ENCODE measurements at places on chromosomes 16 and 17. TPM values are rescaled to one million over a fixed set of nuclear protein-coding genes. Genes with fewer than 3 reads are reported as not detected.

DNA sequence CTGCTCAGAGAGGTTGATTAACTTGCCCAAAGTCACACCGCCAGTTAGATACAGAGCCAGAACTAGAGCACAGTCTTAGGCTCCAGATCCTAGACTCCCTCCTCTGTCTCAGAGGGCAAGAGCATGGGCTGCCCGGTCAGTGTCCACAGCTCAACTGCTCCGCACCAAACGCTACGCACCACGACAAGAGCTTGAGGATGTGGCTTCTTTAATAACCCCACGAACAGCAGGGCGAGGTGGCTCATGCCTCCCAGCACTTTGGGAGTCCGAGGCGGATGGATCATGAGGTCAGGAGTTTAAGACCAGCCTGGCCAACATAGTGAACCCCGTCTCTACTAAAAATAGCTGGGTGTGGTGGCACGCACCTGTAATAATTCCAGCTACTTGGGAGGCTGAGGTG, 21.4 kb downstream of the FA2H start:
- no peak for DNase-seq

GRCh38 chr17:9002606-9003354, 18.5 kb upstream of the NTN1 start:
- no peak for DNase-seq

- peak; percentile 39 for DNase-seq
Measured at GRCh38 chr17:31274252-31274651, 22.8 kb downstream of the OMG start.

DNA sequence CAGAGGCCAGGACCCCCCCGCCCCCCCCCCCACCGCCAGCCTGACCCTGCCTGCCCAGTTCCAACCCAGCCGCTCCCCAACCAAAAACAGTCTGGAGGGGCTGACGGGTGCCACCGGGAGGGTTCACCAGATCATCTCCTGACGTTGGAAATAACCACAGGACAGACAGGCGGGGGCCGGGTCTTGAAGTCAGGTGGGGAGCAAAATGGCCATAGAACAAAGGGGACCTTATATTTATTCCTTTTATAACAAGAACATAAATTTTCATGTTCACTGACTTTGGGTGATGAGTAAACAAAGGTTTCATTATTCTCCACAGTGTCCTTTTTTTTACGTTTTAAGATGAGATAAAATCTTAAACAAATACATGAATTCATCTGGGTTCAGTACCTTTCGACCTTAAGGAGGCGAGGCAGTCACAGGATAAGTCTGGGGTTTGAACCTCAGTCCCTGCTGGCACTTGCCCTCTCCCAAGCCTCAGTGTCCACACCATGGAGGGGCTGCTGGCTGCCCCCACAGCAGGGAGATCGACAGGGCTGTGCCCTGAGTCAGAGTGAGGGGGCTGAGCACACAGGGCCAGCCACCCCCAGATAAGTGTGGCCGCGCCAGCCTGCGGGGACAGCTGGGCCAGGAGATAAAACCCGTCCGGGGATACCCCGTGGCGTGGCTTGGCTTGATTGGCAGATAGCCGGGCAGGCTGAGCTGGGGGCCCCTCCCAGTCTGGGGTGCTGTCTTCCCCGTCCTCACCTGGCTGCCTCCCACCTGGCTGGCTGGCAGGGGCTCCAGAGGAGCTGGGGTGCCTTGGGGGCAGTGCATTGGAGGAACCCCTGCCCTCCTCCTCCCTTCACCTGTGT, 15.0 kb downstream of the SLC7A5 start:
- peak; percentile 86 for DNase-seq

GRCh38 chr16:8703693-8704092, 29.3 kb downstream of the ABAT start:
- DNase-seq = no peak

GRCh38 chr16:16879567-16880251, 500.8 kb downstream of the NPIPA7 start:
- no peak for DNase-seq

DNA sequence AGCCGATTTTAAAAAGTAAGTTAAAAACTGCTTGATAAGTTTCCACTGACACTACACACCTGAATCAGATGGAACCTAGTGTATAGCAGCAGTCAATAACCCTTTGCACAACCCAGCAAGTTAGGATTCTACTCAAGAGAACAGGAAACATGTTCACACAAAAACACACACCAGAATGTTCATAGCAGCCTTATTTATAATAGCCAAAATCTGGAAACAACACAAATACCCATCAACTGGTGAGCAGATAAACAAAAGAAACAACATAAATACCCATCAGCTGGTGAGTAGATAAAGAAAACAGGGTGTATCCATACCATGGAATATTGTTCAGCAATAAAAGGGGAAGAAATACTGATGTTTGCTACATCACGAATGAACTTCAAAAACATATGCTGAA, 2.7 kb upstream of the CDH11 start:
- DNase-seq = no peak

- DNase-seq = no peak
Measured at GRCh38 chr17:77677211-77677610, 281.3 kb upstream of the TNRC6C start.

- no peak for DNase-seq
Measured at GRCh38 chr17:49915670-49916069, 53.3 kb upstream of the DLX4 start.

DNA sequence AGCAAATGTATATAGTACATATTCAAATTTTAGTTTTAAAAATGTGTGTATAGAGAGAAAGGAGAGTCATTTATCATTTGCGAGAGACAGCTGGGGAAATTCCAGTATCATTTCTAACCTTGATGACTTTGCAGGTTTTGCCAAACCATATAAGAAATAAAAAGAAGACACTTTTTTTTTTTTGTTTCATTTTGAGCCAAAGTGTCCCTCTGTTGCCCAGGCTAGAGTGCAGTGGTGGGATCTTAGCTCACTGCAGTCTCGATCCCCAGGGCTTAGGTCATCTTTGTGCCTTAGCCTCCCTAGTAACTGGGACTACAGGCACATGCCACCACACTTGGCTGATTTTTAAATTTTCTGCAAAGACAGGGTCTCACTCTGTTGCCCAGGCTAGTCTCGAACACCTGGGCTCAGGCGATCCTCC, 38.4 kb upstream of the VWA3A start:
- no peak for DNase-seq

DNA sequence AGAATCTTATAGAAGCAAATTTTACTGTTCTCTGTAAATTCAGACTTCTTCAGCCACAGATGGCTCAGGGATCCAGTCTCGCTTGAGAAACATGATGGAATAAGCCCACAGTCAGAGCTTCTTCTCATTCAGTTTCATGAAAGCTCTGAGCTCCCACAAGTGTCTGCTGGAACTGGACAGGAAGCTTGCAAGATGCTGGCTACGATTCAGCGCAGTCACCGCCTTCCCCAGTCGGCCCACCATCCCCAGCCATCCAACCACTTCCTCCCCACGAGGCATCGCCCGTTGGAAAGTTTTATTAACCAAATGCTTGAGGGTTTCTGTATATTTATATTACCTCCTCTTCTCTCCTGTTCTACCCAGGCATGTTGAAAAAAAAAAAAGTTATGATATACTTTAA, 171.7 kb downstream of the ZFHX3 start:
- no peak for DNase-seq

DNA sequence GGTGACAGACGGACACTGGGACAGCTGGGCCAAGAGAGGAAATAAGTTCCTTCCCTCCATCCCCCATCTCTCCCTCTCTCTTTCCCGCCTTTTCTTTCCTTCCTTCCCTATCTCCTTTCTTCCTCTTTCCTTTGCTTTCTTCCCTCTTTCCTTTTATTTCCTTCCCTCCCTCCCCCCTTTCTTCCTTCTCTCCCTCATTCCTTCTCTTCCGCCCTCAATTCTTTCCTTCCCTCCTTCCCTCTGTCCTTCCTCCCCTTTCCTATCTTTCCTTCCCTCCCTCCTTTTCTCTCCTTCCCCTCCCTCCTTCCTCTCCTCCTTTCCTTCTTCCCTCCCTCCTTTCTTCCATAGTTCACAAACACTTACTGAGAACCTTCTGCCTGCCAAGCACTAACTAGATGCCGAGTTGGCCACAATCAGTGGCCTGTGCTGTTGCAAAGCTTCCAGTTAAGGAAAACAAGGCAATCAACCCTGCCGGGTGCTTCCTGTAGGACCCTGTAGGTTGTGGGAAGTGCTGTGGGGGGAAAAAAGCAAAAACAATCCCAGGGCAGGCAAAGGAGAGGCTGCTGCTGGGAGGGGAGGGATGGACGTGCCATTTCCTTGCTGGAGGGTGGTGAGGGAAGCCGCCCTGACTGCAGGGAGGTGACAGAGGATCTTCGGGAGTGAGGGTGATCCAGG, 31.7 kb downstream of the ABCC6 start:
- DNase-seq = no peak

DNA sequence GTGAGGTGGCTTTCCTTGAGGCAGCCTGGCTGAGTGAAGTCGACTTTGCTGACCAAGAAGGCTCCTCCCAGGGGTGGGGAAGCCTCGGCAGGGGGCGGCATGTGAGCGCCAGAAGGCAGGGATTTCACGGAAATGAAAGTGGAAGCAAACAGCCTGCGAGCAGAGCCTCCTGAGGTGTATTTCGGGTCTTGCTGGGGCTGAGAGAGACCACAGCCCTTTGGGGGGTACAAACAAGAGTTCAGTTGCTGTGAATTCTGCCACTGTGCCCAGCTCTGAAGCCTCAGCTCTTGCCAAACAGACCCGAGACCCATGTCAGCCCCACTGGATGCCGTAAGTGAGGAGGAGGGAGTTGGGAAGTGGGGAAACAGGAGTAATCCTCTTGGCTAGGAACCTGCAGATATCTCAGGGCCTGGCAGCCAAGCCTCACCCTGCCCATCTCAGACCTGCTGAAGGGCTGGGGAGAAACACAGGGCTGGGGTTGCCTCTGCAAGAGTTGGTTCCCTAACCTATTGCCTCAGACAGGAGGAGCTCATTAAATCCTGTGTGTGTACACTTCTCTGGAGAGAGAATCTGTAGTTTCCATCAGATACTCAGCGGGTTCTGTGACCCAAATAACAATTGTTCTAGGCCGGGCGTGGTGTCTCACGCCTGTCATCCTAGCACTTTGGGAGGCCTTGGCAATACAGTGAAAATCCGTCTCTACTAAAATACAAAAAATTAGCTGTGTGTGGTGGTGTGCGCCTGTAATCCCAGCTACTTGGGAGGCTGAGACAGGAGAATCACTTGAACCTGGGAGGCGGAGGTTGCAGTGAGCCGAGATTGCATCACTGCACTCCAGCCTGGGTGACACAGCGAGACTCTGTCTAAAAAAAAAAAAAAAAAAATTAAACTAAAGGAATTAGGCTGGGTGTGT, at the start of gene IFI35:
Gene IFI35 (plus strand): TSS at position 146 of the 913 bp plus-strand sequence. CDS start 164 bp downstream, at position 310.
- DNase-seq = peak; percentile 83

DNA sequence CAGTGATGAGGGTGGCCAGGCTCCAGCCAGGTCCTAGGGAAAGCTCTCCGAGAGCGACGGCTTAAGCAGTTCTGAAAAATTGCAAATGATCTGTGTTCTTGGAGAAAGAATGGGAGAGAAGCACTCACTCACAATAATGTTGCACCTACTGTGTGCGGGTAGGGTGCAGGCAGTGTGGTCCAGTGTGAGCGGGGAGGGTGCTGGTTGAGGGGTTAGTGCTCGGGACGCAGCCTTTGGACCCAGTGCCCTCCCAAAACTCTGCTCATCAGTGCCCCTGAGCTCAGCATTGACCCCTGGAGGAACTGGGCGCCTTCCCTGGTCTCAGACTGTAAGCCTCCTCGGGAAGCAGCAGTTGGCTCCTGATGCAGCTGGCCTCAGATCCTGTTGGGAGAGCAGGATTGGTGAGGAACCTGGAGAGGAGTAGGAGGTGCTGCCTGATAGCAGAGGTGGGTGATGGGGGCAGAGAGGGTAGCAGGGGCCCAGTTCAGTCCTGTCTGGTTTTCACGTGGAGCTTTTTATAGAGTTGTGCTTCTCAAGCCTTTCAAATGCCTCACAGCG, 23.6 kb upstream of the ZNF750 start:
- no peak for DNase-seq

GRCh38 chr17:75834928-75835653, 9.1 kb downstream of the UNC13D start:
- no peak for DNase-seq

GRCh38 chr17:56486732-56487131, 106.8 kb upstream of the NOG start:
- no peak for DNase-seq

GRCh38 chr16:9225527-9226316, 134.3 kb downstream of the HAPSTR1 start:
- peak; percentile 59 for DNase-seq

DNA sequence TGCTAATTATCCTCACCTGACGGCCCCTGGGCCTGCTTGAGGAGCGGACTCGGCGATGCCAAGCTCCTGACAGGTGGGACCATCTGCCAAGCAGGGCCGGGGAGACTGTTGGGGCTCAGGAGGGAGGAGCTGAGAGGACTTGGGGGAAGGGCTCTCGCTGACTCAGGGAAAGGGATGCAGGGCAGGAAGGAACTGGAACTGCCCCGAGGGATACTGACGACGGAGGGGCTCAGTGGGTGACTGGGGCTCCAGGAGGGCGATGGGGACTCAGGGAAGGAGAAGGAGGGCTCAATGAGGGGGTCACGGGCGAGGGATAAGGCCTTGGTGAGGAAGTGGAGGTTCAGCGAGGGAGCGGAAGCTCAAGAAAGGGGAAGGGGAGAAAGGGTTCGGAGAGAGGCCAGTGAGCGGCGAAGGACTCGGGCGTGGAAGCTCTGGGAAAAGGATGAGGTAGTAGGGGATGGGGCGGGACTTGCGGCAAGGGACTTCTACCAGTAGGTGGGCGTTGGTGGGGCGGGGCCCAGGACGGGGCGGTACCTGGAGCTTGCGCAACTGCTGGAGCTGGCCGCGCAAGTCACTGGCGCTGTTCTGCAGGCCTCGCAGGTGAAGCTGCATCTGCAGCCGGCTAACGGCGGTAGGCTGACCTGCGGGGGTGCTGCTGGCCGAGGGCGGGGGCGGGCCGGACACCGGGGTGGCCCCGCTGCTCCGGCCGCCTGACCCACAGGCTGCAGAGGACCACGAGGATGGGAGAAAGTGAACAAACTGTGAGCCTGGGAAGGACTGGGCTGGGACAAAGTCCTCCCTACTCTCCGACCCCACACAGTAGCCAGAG, 46.5 kb downstream of the SRCIN1 start:
- peak; percentile 86 for DNase-seq

DNA sequence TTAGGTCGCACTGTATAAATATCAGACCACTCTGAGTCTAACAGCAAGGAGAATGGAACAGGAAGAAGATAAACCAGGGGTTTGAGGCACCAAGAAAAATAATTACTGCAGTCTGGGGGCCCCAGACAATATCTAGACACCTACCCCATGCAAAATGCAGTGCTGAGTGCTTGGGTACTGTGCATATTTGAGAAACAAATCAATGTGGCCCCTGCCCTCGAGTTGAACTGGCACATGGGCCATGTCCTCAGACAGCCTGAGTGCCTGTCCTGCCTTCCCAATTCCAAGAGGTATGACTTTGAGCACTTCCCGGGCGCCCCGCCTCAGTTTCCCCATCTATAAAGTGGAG, 6.2 kb upstream of the CIITA start:
- no peak for DNase-seq

The SPAG7 gene
- total RNA-seq = 74.8 TPM

The CCL8 gene
- not detected for total RNA-seq

The MRPL10 gene
- total RNA-seq = 56.7 TPM

The GUCY2D gene
- total RNA-seq = not detected

The NLE1 gene
- 34.5 TPM for total RNA-seq

The MYADML2 gene
- not detected for total RNA-seq

Measured in HepG2 (cell line).